Pancreas (tissue), 10 donors: ENCODE measurements at places on chromosomes 13 and 19. TPM values are rescaled to one million over a fixed set of nuclear protein-coding genes. Genes with fewer than 3 reads are reported as not detected.

ZNF628 gene
- 4.3 TPM for total RNA-seq

RFXAP gene
- 2.4 TPM for total RNA-seq

ZNF534 gene
- not detected for total RNA-seq

LINGO3 gene
- not detected for total RNA-seq

IFNL2 gene
- total RNA-seq = not detected

ZNF222 gene
- total RNA-seq = 1.2 TPM

LYPD3 gene
- 0.35 TPM for total RNA-seq

DNA sequence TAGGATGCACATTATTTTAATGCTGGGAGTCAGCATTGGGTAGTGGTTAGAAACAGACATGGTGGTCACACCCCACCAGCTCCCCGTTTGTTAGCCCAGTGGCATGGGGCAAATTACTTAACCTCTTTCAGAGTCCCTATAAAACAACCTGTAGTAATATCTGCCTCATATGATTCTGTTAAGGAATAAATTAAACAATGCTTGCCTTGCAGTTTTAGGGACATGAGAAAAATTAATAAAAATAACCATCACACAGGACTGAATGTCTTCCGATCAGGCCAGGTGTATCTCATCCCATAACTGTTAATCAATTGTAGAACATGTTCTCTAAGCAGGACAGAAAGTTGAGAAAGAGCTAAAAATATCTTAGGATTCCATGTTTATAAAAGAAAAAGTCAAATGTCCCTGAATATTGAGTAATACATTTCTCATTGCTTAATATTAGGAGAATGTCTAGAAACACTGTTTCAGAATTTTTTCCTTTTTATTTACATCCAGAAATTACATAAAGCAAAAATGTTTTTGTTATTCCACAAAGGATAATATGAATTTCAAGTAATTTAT, 196.5 kb downstream of the GPC6 start:
- no peak for DNase-seq

GRCh38 chr19:30896554-30896953, 452.7 kb downstream of the TSHZ3 start:
- DNase-seq = no peak

- DNase-seq = peak; percentile 94
Measured at GRCh38 chr19:461721-462551, 1.1 kb upstream of the SHC2 start.

DNA sequence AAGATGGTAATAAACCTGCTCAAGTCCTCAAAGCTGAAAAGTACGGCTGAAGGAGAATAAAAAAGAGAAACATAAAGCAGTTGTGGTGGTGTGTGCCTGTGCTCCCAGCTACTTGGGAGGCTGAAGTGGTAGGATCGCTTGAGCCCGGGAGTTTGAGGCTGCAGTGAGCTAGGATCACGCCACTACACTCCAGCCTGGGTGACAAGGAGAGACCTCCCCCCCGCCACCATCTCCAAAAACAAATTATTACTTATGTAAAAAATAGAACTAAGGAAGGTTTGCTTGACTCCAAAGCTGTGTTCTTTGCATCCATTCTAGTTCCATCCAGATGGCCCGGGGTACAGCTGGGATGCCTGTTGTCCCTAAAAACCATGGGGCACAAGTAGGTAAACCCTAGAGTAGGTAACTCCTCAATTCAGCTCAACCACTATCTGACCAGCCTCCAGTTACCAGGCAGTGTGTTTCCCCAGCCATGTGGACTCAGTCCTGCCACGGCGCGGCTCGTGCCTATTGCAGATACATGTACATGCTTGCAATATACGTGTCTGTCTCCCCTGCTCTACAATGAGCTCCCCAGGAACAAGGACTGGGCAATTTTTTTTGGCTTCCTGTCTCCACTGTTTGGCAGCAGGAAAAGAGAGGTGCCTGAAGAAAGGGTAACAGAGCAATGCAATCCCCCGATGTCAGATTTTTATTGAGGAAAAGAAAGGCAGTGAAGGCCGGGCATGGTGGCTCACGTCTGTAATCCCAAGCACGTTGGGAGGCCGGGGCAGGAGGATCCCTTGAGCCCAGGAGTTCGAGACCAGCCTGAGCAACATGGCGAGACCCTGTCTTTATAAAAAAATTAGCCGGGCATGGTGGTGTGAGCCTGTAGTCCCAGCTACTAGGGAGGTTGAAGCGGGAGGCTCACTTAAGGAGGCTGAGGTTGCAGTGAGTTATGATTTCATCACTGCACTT, 101.3 kb downstream of the GNG7 start:
- DNase-seq = peak; percentile 39

- no peak for DNase-seq
Measured at GRCh38 chr19:19459707-19460251, 54.3 kb downstream of the GATAD2A start.

DNA sequence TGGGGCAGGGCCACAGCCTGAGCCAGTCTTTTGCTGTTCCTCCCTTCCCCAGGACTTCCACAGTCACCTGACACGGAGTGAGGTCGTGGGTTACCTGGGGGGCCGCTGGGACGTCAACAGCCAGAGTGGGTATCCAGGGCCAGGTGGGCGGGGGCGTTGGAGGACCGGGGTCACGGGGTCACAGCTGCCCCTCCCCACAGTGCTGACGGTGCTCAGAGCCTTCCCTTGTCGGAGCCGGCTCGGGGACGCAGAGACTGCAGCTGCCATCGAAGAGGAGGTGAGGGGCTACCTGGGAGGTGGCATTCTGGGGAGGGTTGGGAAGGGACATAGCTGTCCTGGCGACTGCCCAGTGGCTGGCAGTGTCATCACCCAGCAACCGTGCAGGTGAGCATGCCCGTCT, 11.5 kb downstream of the MPND start:
- DNase-seq = no peak

- no peak for DNase-seq
Measured at GRCh38 chr19:33204136-33204973, 10.2 kb downstream of the LRP3 start.

DNA sequence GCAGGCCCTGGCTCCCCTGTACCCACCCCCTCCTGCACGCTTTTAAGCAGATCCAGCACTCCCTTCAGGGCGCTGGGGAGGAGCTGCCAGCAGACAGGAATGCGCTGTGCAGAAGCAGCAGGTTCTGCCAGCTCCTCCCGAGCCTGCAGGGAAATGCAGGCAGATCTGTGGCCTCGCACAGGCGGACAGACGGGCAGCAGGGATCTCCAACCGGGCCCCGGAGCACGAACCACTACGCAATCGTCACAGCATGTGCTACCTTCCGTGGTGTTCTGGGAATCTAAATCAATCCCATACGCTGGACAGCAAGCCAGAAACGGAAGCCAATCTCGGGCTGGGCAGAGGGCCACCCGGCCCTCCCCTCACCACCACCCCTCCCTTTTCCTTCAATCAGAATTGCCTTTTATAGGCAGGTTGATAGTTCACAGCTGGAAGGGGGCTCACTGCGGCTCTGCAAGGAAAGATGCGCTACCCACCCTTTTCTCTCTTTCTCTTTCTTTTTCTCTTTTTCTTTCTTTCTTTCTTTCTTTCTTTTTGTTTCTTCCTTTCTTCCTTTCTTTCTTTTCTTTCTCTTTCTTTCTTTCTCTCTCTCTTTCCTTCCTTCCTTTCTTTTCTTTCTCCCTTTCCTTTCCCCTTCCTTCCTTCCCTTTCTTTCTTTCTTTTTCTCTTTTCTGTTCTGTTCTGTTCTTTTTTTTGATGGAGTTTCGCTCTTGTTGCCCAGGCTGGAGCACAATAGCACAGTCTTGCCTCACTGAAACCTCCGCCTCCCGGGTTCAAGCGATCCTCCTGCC, 99.9 kb downstream of the GNG7 start:
- peak; percentile 87 for DNase-seq

DNA sequence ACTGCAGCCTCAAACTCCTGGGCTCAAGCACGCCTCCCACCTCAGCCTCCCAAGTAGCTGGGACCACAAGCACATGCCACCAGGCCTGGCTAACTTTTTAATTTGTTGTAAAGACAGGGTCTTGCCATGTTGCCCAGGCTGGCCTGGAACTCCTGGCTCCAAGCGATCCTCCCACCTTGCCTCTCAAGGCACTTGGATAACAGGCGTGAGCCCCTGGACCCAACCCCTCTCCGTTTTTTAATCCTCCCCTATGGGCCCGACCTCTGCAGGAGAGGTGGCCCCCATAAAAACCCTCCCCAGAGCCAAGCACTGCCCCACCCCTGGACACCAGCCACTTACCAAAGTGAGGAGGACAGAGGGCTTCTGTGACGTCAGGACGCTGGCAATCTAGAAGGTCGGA, 28.6 kb downstream of the PEPD start:
- DNase-seq = no peak

- no peak for DNase-seq
Measured at GRCh38 chr13:30331331-30331771, 24.0 kb upstream of the KATNAL1 start.

- no peak for DNase-seq
Measured at GRCh38 chr13:102191951-102192502, 209.8 kb downstream of the FGF14 start.

DNA sequence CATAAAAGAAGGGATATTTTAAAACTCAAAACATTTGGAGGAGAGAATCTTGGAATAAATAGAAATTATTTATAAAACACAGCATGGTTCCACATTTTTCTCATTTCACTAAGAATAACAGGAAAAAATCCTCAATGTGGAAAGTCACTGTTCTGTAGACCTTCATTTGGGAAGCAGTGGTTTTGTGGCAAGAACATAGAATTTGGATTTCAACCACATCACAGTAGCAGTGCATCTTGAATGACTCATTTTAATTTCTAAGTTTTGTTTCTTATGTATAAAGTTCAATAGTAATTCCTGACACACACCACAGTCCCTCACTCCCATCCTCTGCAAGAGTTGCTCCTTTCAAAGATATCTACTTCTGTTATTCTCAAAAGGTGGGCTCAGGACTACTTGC, 264.0 kb downstream of the ENOX1 start:
- no peak for DNase-seq

GRCh38 chr13:113369189-113369588, 5.3 kb upstream of the GRTP1 start:
- DNase-seq = no peak

GRCh38 chr19:40465025-40465556, 454 bp downstream of the BLVRB start:
- no peak for DNase-seq

DNA sequence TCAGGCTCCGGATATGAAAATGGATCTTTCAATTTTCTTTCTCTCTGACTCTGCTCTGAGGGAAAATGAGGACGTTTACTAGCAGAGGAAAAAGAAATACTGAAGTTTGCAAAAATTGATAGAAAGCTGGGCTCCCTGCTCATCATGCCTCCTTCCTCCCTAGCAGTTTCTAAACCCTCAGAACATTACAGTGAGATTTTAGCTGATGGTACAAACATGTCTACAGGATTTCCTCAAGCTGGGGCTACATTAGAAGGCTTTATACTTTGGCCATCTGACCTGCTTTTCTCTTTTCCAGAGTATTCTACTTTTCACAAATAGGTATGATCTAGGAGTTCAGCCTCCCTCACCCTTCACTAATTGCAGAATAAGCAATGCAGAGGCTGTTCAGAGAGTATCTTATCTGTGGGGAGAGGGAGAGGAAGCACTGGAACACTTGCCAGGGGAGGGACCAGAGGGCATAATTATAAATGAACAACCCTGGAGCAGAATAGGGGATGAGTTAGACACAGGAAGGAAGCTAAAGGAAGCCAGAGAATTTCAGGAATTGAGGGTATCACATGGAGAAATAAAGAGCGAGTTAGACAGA, 30.0 kb downstream of the CEACAM1 start:
- no peak for DNase-seq

GRCh38 chr13:50457415-50458393, 385.8 kb downstream of the DLEU7 start:
- no peak for DNase-seq

- DNase-seq = no peak
Measured at GRCh38 chr19:49333418-49333805, 1.8 kb upstream of the CD37 start.

DNA sequence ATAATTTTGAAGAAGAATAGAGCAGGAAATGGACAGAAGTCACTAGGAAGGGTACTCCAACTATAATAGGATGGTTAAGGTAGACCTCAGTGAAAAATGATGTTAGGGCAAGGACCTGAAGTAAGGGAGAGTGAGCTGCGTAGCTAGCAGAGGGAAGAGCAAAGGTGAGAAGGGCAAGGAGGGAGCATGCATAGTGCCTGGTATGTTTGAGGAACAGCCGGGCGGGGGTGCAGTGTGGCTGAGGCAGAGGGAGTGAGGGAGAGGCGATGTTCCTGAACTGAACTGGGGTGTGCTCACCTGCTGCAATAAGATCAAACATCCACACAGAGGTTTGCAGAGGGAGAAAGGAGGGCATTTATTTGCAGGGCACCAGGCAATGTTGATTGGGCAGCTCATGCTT, 110.4 kb downstream of the DNAJC15 start:
- no peak for DNase-seq

DNA sequence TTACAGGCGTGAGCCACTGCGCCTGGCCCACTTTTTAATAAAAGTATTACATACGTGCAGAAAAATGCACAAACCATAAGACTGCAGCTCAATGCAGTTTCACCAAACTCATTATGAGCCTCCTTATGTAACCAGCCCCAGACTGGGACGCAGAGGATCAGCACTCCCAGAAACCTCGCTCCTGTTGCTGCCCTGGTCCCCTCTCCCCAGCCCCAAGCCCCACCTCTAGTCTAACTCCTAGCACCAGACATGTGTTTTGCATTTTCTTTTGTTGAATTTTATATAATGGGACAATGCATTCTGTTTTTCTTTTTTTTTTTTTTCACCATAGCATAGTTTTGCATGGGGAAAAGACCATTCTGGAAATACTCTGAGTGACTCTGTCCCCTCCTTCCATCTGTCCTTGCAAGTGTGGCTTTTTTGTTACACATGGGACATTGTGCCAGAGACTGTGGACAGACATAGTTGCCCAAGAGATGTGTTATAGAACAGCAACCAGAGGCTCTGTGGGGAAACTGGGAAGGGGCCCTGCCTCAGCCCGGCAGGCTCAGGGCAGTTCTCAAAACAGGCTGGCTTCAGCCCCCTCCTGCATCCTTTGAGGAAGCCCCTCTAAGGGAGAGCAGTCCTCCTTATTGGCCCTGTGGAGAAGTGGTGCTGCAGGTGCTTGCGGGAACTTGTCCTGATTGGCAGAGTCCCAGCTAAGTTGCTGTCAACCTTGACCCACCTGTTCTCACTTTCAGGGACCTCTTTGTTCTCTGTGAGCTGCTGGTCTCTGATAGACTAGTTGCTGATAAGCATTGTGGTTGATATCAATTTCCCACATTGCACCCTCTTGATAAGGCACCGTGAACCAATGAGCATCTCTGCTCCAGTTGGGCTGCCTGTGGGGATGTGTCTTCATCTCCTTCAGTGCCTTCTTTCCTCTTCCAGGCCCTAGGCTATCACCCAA, 13.8 kb upstream of the OLFM4 start:
- DNase-seq = peak; percentile 28

GRCh38 chr13:114131583-114132418, 622 bp downstream of the RASA3 start:
- peak; percentile 86 for DNase-seq

- DNase-seq = no peak
Measured at GRCh38 chr19:3890591-3890990, 10.1 kb downstream of the ATCAY start.

GRCh38 chr19:33462112-33462791, 59.3 kb downstream of the PEPD start:
- no peak for DNase-seq

GRCh38 chr13:43786766-43787517, at the start of gene ENOX1:
Gene ENOX1 (minus strand): TSS chr13:43786972.
- DNase-seq = peak; percentile 83
